ENCODE measurements at places on chromosomes 7 and 10. TPM values are rescaled to one million over a fixed set of nuclear protein-coding genes. Genes with fewer than 3 reads are reported as not detected.

The SPDYE2 gene
- not detected for total RNA-seq

GRCh38 chr7:26863518-26864308 is 677 bp downstream of the SKAP2 start:
- DNase-seq: no peak

- no peak for DNase-seq
Measured at GRCh38 chr10:86600296-86600695, 54.1 kb upstream of the OPN4 start.

The ENO4 gene
- not detected for total RNA-seq

DNA sequence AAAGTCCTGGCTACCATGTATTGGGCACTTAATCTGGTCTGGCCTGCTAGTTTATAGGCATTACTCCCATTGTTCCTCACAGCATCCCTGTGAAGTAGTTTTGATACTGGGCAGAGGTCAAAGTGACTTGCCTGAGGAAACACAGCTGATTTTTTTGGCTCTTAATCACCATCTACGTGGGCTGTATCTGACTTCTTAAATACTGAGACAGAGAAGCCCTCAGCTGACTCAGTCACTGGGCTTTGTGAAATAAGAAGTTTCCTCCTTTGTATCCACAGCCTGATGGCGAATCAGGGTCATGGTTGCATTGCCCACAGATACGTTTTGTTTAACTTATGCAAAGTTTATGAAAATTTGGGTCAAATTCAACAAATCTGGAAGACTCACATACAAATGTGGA is 13.2 kb downstream of the TACR2 start:
- DNase-seq: no peak

The VSTM2A gene
- total RNA-seq: not detected

DNA sequence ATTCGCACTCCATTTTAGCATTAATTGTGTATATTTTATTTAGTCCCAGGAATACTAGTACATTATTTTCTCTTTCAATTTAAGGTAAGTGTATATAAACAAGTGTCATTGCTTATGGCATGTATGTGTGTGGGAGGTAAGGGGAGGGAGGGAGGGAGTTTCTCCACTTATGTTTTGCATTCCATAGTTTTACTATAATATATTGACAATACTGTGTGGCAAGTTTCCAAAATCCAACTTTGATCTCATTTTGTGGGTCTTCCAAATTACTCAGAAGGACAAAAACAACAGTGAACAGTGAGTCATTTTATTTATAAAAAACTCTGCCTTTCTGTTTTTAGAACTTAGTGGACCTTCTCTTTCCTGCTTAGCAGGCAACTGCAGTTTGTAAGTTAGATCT is 102.3 kb upstream of the SEMA3E start:
- no peak for DNase-seq

- peak; percentile 71 for DNase-seq
Measured at GRCh38 chr10:15167411-15168290, 842 bp downstream of the NMT2 start.

- no peak for DNase-seq
Measured at GRCh38 chr10:110600487-110601101, 33.1 kb downstream of the SMC3 start.

The BTBD16 gene
- total RNA-seq: not detected

DNA sequence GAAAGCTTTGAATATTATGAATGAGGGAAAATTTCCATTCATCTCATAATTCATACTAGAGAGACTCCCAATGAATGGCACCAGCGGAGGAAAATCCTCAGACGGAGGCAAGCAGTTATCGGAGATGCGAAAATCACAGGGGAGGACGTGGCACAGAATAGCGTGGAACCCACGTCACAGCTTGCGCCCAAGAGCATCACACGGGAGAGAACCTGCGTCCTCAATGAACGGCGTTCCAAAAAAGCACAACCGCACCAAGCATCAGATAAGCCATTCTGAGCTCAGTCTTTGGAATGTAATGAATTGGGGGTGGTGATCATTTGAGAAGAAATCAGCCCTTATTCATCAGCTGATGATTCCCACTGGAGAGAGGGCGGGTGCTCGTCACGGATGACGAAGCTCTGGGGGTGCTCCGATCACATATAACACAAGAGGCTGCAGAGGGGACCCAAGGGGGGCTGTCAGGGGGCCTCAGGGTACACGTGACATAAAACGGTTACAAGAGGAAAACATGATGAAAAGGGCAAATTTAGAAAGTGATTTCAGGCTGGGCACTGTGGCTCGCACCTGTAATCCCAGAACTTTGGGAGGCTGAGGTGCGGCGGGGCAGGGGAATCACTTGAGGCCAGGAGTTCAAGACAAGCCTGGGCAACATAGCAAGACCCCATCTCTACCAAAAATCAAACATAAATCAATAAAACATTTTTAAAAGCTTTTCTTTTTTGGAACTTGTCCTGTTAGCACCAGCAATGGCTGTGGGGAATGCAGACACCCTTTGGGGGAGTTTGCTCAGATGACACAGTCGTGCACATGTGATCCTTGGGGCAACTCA is 33.8 kb upstream of the FIS1 start:
- DNase-seq: no peak

GRCh38 chr7:112286250-112287086 is 80.0 kb downstream of the ZNF277 start:
- DNase-seq: no peak

- DNase-seq: no peak
Measured at GRCh38 chr7:2736411-2736914, 48.5 kb downstream of the AMZ1 start.

GRCh38 chr7:152336754-152337368 is 98.9 kb downstream of the KMT2C start:
- no peak for DNase-seq

DNA sequence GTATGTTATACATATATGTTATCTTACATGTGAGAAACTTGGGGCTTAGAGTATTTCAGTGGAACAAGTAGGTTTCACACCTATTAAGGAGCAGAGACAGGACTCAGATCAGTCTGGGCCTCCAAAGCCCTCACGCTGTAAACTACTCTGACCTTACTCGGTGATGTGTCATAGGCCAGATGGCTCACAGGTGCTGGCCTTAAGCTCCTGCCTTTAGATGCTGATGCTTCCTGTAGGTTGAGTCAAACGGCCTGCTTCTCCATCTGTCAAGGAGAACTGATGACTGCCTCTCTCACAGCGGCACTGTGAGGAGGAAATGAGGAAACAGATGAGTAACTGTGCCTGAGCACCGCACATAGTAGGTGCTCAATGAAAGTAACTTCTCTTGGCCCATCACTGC is 312.6 kb upstream of the COBL start:
- DNase-seq: no peak

GRCh38 chr10:24467136-24467535 is 256.6 kb downstream of the ARHGAP21 start:
- no peak for DNase-seq

GRCh38 chr7:133437544-133437943 is 184.7 kb downstream of the EXOC4 start:
- DNase-seq: no peak

DNA sequence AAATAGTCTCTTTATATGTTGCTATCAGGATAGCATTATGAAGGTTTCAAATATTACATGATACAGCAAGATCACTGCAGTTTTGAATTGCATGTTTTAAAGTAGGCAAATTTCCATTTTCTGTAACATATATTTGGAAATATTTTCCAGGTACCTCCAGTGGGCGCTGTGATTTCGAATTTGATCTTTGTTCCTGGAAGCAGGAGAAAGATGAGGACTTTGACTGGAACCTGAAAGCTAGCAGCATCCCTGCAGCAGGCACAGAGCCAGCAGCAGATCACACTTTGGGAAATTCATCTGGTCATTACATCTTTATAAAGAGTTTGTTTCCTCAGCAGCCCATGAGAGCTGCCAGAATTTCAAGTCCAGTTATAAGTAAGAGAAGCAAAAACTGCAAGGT is 299.0 kb downstream of the MALRD1 start:
- DNase-seq: no peak

The SPDYE1 gene
- not detected for total RNA-seq

The ANXA8L1 gene
- 0.68 TPM for total RNA-seq

DNA sequence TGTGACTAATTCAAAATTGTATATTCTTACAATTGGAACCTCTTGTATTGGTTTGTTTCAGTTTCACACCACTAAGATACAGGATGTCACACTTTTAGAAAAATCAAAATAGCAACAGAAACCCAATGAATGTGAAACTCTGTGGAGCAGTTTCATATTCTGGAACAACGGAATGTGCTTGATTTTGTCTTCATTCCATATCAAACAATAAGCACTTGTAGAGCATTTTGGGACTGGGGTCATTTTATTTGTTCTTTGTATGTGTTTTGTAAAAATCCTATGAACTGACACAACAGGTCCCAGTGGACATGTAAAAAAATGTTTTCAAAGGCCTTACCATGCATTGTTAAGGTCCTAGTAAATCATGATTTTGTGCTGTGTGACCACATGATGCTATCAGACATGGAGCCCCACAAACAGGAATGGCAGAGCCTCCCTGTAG is 123.1 kb downstream of the DKK1 start:
- no peak for DNase-seq

DNA sequence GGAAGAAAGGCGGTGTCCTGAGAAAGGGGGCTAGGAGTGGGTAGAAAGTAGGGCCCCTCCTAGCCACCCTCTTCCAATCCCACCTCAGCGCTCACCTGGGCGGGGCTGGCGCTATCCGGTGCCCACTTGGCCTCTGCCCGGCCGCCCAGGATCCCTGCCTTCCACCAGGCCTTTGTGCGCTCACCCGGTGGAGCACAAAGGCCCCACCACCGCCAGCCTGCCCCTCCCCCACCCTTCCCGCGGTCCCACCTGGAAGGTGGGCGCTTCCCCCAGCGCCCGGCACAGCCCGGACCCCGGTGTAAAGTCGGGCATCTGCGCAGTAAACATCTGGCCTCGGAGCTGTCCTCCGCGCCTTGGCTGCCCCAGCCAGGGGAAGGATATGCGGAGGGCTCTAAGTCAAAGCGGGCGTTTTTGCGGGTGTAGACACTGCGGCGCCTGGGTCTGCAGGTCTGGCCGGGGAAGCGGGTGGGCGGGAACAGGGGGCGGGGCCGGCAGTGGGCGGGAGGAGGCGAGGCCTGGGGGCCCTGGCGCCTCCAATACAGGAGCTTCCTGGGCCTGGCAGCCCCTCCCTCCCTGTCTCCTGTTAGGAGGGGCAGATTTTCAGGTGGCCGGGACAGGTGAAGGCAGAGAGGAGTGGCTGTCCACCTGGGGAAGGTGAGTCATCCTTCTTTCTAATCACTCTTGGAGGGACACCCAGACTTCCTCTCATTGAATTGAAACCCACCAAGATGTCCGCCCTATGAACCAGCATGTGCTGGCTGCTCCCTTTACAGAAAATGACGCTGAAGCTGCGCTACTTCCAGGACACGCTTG is 49.3 kb downstream of the PNLIPRP2 start:
- DNase-seq: peak; percentile 11

The CDK1 gene
- total RNA-seq: 4.1 TPM

The PKD2L1 gene
- not detected for total RNA-seq

The CYP2W1 gene
- total RNA-seq: not detected

DNA sequence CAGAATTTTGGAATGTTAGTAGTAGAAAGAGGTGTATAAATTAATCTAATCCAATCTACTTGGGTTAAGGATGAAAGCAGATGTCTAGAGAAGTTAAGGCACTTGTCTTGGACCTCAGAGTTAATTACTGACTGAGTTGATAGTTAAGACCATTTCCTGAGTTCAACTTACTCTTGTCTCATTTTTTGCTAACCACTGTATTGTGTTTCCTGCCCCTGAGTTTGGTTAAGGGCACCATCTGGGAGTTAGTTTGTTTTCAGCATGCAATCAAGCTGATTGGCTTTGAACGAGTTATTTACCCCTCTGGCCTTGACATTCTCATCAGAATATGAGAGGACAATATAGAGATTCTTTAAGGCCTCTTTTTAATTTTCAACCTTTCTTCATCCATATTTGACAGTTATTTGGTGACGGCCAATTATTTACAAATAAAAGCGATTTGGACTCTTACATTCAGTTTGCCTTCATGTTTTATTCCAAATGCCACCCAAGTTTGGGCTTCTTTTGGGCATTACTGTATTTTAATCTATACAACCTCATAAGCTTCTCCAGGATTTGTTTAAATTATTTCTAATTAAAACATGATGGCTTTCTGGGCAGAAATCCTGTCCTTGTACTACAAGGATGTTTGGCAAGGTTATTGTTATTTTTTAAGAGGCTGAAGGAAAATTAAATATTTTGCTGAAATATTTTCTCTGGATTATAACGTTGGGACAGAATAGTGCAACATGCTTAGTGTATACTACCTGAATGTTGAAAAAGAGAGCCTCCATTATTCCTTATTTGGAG is 225.0 kb downstream of the CACNB2 start:
- DNase-seq: no peak

The PRF1 gene
- 4.3 TPM for total RNA-seq
